ENCODE measurements at places on chromosomes 2 and 18. TPM values are rescaled to one million over a fixed set of nuclear protein-coding genes. Genes with fewer than 3 reads are reported as not detected.

DNA sequence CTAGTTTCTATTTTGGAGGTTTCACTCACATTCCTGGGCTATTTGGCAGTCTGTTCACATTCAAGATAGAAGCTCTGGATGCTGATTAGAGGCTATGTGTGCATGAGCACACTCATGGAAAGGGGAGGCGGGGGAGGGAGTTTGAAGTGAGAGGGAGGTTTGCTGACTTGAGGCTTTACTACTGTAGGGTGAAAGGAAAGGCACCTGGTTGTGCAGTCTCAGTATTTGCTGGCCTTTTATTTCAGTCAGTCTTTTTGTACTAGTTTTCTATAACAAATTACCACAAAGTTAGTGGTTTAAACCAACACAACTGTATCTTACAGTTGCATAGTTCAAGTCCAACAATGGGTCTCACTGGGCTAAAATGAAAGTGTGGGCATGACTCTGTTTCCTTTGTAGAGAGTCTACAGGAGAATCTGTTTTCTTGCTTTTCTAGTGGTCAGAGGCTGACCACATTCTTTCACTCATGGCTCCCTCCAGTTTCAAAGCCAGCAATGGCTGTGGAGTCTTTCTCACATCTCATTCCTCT lies 47.7 kb upstream of the NR4A2 start:
- peaks cover 4% of the 10 kb centered on the region for H3K36me3 ChIP-seq
- no peak for DNase-seq
- no peak overlapping the region for H3K27ac ChIP-seq

GRCh38 chr18:59123588-59124369 lies 15.9 kb upstream of the SEC11C start:
- H3K36me3 ChIP-seq = no peaks in the 10 kb centered on the region
- no peak for DNase-seq
- H3K27me3 ChIP-seq = peaks cover 36% of the 10 kb centered on the region
- no peak overlapping the region for H3K27ac ChIP-seq
- no peaks in the 10 kb centered on the region for H3K4me1 ChIP-seq
- no peak overlapping the region for H3K4me3 ChIP-seq

DNA sequence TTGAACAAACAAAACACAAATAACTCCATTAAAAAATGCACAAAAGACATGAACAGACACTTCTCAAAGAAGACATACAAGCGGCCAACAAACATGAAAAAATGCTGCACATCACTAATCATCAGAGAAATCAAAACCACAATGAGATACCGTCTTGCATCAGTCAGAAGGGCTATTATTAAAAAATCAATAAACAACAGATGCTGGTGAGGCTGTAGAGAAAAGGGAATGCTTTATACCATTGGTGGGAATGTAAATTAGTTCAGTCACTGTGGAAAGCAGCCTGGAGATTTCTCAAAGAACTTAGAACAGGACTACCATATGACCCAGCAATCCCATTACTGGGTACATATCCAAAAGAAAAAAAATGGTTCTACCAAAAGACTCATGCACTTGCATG lies 37.8 kb downstream of the GPR155 start:
- H3K36me3 ChIP-seq = peaks cover 36% of the 10 kb centered on the region
- DNase-seq = no peak
- H3K27ac ChIP-seq = no peak overlapping the region
- H3K4me1 ChIP-seq = peaks cover 4% of the 10 kb centered on the region
- no peaks in the 10 kb centered on the region for H3K27me3 ChIP-seq

- peak; percentile 72 for DNase-seq
- H3K27ac ChIP-seq = peak overlapping the region; percentile 98
- peaks cover 66% of the 10 kb centered on the region for H3K4me1 ChIP-seq
- peaks cover 3% of the 10 kb centered on the region for H3K36me3 ChIP-seq
Measured at GRCh38 chr18:48834413-48835031, 116.2 kb downstream of the SMAD7 start.

- peaks cover 27% of the 10 kb centered on the region for H3K36me3 ChIP-seq
- no peaks in the 10 kb centered on the region for H3K27me3 ChIP-seq
- H3K27ac ChIP-seq = peak overlapping the region; percentile 23
- DNase-seq = no peak
- H3K4me1 ChIP-seq = peaks cover 32% of the 10 kb centered on the region
- H3K4me3 ChIP-seq = peak overlapping the region; percentile 16
Measured at GRCh38 chr18:51039138-51040112, 9.4 kb downstream of the SMAD4 start.

DNA sequence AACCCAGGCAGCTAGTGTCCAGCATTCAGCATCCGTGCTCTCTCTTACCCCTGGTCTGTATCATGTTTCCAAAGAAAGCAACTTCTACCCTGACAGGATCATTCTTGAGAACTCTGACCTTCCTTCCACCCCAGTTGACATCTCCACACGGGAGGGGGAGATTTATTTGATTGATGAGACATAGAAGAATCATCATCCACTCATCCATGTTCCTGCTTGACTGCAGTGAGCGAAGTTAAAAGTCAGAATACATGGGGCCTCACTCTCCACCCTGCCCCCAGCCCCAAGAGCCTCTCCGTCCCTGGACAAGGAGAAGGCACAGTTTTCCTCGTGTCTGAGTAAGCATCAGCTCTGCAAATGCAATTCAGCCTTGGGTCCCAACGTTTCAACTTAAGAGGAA lies 356.0 kb upstream of the TNP1 start:
- peaks cover 17% of the 10 kb centered on the region for H3K27me3 ChIP-seq
- no peak overlapping the region for H3K27ac ChIP-seq
- DNase-seq = no peak

DNA sequence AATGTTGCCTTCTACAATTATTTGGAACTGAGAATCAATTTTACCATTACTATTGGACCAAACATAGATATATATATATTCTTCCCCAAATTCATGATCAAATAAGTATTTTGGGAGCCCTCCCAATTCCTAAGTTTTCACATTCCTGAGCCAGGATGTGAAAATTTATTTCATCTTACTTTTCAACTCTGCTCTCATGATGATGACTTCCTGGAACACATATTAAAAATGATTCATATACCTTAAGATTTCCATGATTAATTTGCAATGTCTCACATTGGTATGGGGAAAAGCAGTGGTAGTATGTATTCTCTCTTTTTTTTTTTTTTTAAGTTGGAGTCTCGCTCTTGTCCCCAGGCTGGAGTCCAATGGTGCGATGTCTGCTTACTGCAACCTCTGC lies 596.1 kb upstream of the ZEB2 start:
- H3K27ac ChIP-seq = no peak overlapping the region
- no peaks in the 10 kb centered on the region for H3K27me3 ChIP-seq
- no peaks in the 10 kb centered on the region for H3K4me1 ChIP-seq
- DNase-seq = no peak
- H3K36me3 ChIP-seq = no peaks in the 10 kb centered on the region

GRCh38 chr2:241885946-241886643 lies 16.6 kb downstream of the RTP5 start:
- no peaks in the 10 kb centered on the region for H3K27me3 ChIP-seq
- peaks cover 39% of the 10 kb centered on the region for H3K36me3 ChIP-seq
- no peak for DNase-seq

DNA sequence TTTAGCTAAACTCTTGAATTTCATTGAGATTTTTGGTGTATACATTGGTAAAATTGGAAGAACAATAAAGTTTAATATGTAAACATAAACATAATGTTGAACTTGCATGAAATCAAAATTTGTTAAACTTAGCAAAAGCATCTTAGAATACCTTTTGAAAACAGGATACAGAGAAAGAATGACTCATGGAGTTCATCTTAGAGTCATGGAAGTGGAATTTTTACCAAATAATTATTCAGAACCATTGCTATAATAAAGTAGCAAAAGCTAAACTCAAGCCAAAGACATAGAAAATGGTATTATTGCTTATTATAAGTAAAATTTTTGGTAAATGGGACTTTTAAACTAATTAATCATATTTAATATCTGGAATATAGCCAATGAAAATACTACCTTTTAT lies 841.6 kb upstream of the SLC39A10 start:
- H3K27me3 ChIP-seq = no peaks in the 10 kb centered on the region
- DNase-seq = no peak
- no peak overlapping the region for H3K27ac ChIP-seq

DNA sequence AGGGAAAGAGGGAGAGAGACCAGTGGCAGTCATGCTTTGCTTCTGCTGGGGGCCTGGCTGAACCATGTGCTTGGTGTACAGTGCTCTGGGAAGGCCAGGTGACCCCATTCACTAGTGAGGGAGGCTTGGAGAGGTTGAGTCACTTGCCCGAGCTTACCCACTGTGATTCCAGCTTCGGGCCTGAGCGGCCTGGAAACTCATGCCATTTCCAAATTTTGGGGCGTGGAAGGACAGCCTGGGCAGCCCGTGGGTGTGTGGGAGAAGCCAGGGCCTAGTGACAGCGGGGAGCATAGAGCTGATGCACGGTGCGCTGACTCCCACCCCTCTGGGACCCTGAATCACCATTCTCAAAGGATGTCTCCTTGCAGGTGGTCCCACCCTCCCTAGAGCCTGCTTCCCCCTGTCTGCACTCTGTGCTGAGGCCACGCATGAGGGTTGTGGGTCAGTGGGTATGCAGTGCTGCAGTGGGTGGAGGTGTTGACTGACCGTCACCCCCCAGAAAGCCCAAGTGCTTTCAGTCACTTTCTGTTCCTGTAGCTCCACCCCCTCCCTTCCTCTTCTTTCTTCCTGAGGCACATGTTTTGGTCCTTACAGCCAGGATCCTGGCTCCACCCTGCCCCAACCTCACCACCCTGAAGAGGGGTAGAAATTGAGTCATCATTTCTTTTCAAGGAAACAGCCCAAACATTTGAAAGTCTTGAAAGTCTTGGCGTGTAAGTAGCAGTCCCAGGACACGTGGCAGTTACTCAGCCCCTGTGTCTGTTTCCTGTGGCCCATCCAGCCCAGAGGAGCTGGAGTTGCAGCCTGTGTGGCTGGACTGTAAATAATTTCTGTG lies 69.3 kb upstream of the MCFD2 start:
- H3K4me3 ChIP-seq = peak overlapping the region; percentile 76
- peaks cover 48% of the 10 kb centered on the region for H3K4me1 ChIP-seq
- peak overlapping the region; percentile 96 for H3K27ac ChIP-seq
- no peaks in the 10 kb centered on the region for H3K27me3 ChIP-seq
- peak; percentile 47 for DNase-seq
- H3K36me3 ChIP-seq = peaks cover 13% of the 10 kb centered on the region

DNA sequence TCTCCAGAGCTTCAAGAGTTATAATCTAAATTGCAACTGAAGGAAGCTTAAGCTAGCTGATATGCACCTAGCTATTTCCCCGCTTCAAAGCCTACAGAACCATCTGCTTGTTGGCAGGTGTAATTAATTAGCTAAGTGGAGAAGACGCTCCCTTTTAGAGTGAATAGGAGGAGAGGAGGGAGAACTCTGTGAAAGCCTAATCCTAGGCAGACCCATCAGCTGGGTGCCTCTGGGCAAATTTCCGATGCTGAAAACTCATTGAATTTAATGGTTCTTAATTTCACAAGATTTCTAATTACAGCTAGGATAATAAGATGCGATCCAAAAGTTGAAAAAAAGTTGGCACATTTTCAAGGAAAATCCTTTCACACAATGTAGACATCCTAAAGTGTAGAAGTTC lies 735.9 kb downstream of the ERBB4 start:
- H3K4me3 ChIP-seq = no peak overlapping the region
- no peak for DNase-seq
- no peaks in the 10 kb centered on the region for H3K4me1 ChIP-seq
- H3K27ac ChIP-seq = no peak overlapping the region
- no peaks in the 10 kb centered on the region for H3K36me3 ChIP-seq
- no peaks in the 10 kb centered on the region for H3K27me3 ChIP-seq

DNA sequence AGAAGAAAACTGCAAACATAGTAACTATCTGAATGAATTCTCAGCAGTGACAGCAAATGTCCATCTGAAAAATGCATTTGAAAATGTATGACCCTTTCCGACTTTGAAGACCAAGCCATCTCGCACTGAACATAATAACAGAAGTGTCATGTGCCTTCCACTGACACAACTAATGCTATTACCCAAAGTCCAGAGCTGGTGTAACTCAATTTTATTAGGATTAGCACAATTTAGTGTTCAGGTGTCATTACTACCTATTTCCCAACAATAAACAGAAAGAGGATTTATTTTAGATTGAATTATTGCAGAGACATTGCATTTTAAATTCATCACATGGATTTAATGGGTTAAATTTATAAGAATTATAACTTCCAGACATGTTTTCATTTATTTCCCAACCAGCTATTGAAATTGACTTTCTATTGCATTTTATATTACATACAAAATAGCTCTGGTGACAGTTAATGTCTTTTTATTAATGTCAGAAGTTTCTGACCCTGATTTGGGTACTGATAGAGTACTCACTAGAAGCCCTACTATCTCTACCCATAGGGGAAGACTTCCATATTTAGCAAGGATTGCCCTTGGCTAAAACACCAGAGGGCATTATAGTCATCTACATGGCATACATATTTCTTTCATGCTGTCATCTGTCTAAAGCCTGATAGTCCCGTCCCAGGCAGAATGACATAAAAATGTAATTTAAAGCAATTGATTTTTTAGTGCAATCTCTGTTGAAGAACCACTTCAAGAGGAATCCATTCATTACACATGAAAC lies 7.0 kb upstream of the STK39 start:
- H3K36me3 ChIP-seq = no peaks in the 10 kb centered on the region
- no peak overlapping the region for H3K27ac ChIP-seq
- no peak overlapping the region for H3K4me3 ChIP-seq
- H3K4me1 ChIP-seq = peaks cover 2% of the 10 kb centered on the region
- peaks cover 3% of the 10 kb centered on the region for H3K27me3 ChIP-seq

MEP1B gene
- total RNA-seq = not detected

CLEC4F gene
- total RNA-seq = not detected

EPHA4 gene
- 32.8 TPM for total RNA-seq

PRKAG3 gene
- not detected for total RNA-seq

ARHGAP28 gene
- not detected for total RNA-seq

FIGN gene
- not detected for total RNA-seq

TPGS2 gene
- 107 TPM for total RNA-seq
